ENCODE measurements at places on chromosomes 4 and X. TPM values are rescaled to one million over a fixed set of nuclear protein-coding genes. Genes with fewer than 3 reads are reported as not detected.

GRCh38 chr4:105946771-105947170 is 51.5 kb downstream of the NPNT start:
- H3K27ac ChIP-seq = no peak overlapping the region
- H3K27me3 ChIP-seq = no peaks in the 10 kb centered on the region
- H3K36me3 ChIP-seq = no peaks in the 10 kb centered on the region
- DNase-seq = no peak
- H3K4me3 ChIP-seq = no peak overlapping the region

- no peak overlapping the region for H3K4me3 ChIP-seq
- no peaks in the 10 kb centered on the region for H3K27me3 ChIP-seq
- no peak overlapping the region for H3K27ac ChIP-seq
- no peaks in the 10 kb centered on the region for H3K4me1 ChIP-seq
- no peak for DNase-seq
- no peaks in the 10 kb centered on the region for H3K36me3 ChIP-seq
These were observed 276.3 kb upstream of the DKK2 start for GRCh38 chr4:107312366-107312765.

- no peak overlapping the region for H3K27ac ChIP-seq
- no peak overlapping the region for H3K4me3 ChIP-seq
- H3K4me1 ChIP-seq = no peaks in the 10 kb centered on the region
- DNase-seq = no peak
- H3K36me3 ChIP-seq = no peaks in the 10 kb centered on the region
- no peaks in the 10 kb centered on the region for H3K27me3 ChIP-seq
These were observed 50.2 kb downstream of the DCX start for GRCh38 chrX:111361751-111362150.

DNA sequence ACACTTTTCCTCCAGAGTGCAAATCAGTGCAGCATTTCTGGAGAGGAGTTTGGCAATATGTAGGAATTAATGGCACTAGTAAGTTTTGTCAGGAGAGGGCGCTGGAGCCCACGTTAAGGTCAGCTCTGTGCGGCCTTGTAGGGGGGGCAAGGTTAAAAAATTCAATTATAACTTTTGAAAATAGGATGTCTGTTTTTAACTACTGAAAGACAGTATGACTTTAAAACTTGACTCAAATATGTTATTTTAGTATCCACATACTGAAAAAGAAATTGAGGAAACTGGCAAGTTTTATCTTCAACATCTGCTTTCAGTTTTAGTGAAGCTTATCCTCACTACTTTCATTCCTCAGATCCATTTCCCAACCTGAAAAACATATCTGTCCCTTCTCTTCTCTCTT is 30.9 kb upstream of the HSD17B13 start:
- no peaks in the 10 kb centered on the region for H3K36me3 ChIP-seq
- no peaks in the 10 kb centered on the region for H3K27me3 ChIP-seq
- H3K27ac ChIP-seq = no peak overlapping the region
- DNase-seq = peak; percentile 67

H2BW2 gene
- not detected for total RNA-seq

GRCh38 chrX:140504371-140505324 is at the start of gene SOX3:
Gene SOX3, minus strand, starts transcription at chrX:140505069. Its CDS starts 9 bp downstream, at chrX:140505060.
- no peaks in the 10 kb centered on the region for H3K4me1 ChIP-seq
- DNase-seq = no peak
- H3K4me3 ChIP-seq = no peak within 1 kb of the TSS

DEFB131A gene
- total RNA-seq = not detected

- H3K4me3 ChIP-seq = no peak overlapping the region
- no peaks in the 10 kb centered on the region for H3K4me1 ChIP-seq
- no peaks in the 10 kb centered on the region for H3K36me3 ChIP-seq
- H3K27me3 ChIP-seq = no peaks in the 10 kb centered on the region
- H3K27ac ChIP-seq = no peak overlapping the region
- no peak for DNase-seq
These were observed 717.9 kb downstream of the ARAP2 start for GRCh38 chr4:35526456-35526855.

TRIML2 gene
- not detected for total RNA-seq

- H3K27me3 ChIP-seq = no peaks in the 10 kb centered on the region
- H3K4me1 ChIP-seq = no peaks in the 10 kb centered on the region
- H3K4me3 ChIP-seq = no peak overlapping the region
- no peaks in the 10 kb centered on the region for H3K36me3 ChIP-seq
- DNase-seq = no peak
These were observed 20.3 kb downstream of the QRFPR start for GRCh38 chr4:121360495-121360894.

DNA sequence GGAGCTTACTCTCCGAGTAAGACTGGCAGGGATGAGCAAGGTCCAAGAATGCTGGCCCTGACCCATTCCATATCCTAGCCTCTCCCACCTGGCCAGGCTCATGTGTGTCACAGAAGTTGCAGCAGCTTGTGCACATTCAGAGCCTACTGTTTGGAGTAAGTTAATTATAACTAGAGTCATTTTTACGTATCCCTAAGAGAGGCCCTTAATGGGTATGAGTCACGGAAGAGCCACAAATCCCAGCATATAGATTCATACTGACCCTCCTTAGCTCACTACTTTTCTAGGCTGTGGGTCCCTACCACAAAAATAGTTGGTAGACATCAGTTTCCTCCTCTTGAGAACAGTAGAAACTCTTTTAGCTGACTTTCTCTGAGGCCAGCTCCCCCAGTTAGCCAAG is 118.3 kb upstream of the FRG1 start:
- no peaks in the 10 kb centered on the region for H3K4me1 ChIP-seq
- DNase-seq = no peak
- no peaks in the 10 kb centered on the region for H3K27me3 ChIP-seq
- no peak overlapping the region for H3K4me3 ChIP-seq

DNA sequence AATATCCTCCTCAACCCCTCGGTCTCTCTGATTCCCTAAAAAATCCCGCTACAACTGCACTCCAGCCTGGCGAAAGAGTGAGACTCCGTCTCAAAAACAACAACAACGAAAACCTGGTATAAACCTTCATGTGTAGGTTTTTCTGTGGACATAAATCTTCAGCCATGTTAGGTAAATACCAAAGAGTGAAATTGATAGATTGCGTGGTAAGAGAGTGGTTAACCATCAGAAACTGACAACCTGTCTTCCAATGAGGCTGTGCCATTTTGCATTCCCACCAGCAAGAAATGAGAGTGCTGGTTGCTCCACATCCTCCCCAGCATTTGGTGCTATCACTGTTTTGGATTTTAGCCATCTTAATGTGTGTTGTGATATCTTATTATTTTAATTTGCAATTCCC is 10.9 kb downstream of the TBC1D19 start:
- H3K27me3 ChIP-seq = no peaks in the 10 kb centered on the region
- H3K27ac ChIP-seq = no peak overlapping the region
- H3K36me3 ChIP-seq = no peaks in the 10 kb centered on the region
- no peak for DNase-seq
- no peaks in the 10 kb centered on the region for H3K4me1 ChIP-seq

DNA sequence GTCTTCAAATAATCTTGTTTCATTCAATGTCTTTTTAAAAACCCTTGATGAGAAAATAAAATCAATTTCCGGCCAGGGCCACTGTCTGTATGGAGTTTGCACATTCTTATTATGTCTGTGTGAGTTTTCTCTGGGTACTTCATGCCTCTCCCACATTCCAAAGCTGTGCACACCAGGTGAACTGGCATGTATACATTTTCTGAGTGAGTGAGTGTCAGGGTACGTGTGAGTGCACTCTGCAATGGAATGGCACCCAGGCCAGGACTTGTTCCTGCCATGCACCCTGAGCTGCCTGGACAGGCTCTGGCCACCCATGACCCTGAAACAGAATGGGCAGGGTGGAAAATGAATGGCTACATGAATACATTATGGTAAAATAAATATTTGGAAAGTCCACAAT is 61.3 kb downstream of the UBE2NL start:
- no peaks in the 10 kb centered on the region for H3K4me1 ChIP-seq
- H3K27me3 ChIP-seq = no peaks in the 10 kb centered on the region
- H3K27ac ChIP-seq = no peak overlapping the region
- no peak overlapping the region for H3K4me3 ChIP-seq
- no peak for DNase-seq

- no peaks in the 10 kb centered on the region for H3K4me1 ChIP-seq
- H3K4me3 ChIP-seq = no peak overlapping the region
- H3K27me3 ChIP-seq = peaks cover 3% of the 10 kb centered on the region
- no peaks in the 10 kb centered on the region for H3K36me3 ChIP-seq
- no peak overlapping the region for H3K27ac ChIP-seq
- DNase-seq = no peak
These were observed 37.7 kb upstream of the VMA21 start for GRCh38 chrX:151359341-151359740.

- H3K27ac ChIP-seq = no peak overlapping the region
- H3K36me3 ChIP-seq = no peaks in the 10 kb centered on the region
- no peaks in the 10 kb centered on the region for H3K27me3 ChIP-seq
These were observed 1394.6 kb upstream of the AGA start for GRCh38 chr4:178836865-178837264.

GRCh38 chr4:154534296-154534695 is 15.9 kb downstream of the PLRG1 start:
- H3K4me1 ChIP-seq = no peaks in the 10 kb centered on the region
- no peak for DNase-seq
- peaks cover 6% of the 10 kb centered on the region for H3K36me3 ChIP-seq
- no peak overlapping the region for H3K4me3 ChIP-seq
- no peak overlapping the region for H3K27ac ChIP-seq

DNA sequence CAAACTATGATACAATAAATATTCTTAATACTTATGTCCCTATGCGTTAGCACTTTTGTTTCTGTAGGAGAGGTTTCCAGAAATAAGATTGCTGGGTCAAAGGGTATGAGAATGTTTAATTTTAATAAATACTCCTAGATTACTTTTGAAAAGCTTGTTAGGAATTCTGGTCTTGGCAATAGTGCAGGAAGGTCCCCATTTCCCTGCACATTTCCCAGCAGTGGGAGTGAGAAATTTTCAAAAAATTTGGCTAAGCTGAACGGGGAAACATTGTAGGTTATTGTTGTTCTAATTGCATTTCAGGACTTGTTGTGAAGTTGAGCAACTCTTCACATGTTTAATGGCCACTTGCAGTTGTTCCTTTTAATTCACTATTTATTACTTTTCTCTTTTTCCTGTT is 27.1 kb downstream of the IGFBP7 start:
- no peaks in the 10 kb centered on the region for H3K27me3 ChIP-seq
- no peaks in the 10 kb centered on the region for H3K36me3 ChIP-seq
- H3K4me3 ChIP-seq = no peak overlapping the region
- peaks cover 63% of the 10 kb centered on the region for H3K4me1 ChIP-seq

DNA sequence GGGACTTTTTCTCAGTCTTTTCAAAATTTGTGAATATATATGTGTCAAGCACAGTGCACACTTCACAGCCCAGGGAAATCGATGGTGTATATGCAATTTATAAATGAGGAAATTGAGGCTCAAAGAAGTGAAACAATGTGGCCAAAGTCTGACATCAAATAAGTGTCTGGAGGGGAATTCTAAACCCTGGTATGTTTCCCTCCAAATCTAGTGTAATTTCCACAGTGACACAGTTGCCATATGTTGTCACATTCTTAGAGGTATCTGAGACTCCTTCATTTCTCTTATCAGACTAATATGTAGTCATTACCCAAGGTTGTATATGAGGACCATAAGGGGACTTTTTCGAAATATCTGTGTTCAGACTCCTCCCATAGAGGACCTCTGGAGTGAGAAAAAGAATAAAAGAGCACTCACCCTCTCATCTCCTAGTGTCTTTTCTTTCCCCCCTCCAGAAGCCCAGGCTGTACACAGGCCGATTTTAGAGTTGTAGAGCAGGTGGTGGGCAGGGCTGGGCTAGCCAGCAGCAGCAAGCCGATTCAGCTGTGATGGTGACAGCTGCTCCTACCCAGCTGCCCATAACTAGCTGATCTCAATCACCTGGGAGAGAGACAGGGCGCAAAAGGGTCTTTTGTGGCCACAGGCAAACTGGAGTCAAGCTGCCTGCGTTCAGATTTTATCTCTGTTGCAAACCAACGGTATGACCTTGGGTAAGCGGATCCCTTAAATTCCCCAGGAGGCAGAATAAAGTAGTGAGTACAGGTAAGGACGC is 55.1 kb downstream of the CLCN5 start:
- DNase-seq = no peak
- H3K27me3 ChIP-seq = no peaks in the 10 kb centered on the region
- H3K36me3 ChIP-seq = no peaks in the 10 kb centered on the region
- peaks cover 11% of the 10 kb centered on the region for H3K4me1 ChIP-seq
- peak overlapping the region; percentile 37 for H3K27ac ChIP-seq
- no peak overlapping the region for H3K4me3 ChIP-seq

MGAT4D gene
- not detected for total RNA-seq
